ENCODE measurements at places on chromosomes 4 and X.

DNA sequence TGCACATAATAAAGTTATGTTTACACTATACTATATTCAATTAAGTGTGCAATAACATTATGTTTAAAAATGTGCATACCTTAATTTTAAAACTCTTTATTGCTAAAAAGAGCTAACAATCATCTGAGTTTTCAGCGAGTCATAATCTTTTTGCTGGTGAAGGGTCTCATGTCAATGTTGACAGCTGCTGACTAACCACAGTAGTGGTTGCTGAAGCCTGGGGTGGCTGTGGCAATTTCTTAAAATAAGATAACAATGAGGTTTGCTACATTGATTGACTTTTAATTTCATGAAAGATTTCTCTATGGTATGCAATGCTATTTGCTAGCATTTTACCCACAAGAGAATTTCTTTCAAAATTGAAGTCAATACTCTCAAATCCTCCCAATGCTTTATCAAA is 58.6 kb downstream of the C4orf46 start:
- no peak for DNase-seq

DNA sequence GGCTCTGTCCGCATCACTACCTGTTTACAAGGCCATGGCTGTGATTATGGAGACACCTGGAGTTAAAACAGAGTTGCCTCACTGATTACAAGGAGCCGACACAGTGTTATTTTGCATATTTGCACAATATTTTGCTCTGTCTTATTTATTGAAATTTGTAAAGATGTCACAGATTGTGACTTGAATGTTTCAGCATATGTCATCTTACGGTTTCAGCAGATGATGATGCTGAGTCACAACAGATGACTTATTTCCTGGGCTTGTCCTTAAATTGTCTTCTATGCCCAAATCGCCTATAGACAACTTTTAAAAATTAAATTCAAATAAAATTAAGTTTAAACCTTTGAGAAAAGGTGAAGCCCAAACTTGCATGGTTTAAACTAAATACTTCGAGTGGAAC is 87.1 kb upstream of the INPP4B start:
- DNase-seq = no peak

- DNase-seq = no peak
Measured at GRCh38 chrX:13983734-13984133, 46.0 kb downstream of the GEMIN8 start.

- peak; percentile 28 for DNase-seq
Measured at GRCh38 chr4:120517966-120518365, 404.6 kb downstream of the PRDM5 start.

DNA sequence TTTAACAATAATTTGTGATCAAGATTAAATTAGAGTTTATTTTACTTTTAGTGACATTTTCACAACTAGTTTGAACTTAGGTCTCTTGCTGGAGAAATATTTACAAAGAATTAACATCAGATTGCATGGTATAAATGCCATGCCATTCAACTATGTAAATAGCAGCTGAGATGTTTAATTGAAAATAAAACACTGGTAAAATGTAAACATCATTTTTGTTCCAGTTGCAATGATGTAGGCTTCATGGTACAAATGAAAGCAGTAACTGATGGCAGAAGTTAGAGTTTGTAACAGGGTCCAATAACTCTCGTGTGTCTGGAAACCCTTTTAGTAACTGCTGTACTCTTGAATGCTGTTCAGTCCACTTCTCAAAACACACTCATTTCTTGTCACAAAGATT is 43.7 kb upstream of the HAND2 start:
- DNase-seq = no peak

GRCh38 chrX:105226499-105226898 is 6.0 kb upstream of the TEX13A start:
- DNase-seq = no peak

GRCh38 chr4:164876700-164877324 is at the start of gene APELA:
Gene APELA, plus strand, starts transcription at chr4:164877178. Its CDS starts 154 bp downstream, at chr4:164877332.
- no peak for DNase-seq

DNA sequence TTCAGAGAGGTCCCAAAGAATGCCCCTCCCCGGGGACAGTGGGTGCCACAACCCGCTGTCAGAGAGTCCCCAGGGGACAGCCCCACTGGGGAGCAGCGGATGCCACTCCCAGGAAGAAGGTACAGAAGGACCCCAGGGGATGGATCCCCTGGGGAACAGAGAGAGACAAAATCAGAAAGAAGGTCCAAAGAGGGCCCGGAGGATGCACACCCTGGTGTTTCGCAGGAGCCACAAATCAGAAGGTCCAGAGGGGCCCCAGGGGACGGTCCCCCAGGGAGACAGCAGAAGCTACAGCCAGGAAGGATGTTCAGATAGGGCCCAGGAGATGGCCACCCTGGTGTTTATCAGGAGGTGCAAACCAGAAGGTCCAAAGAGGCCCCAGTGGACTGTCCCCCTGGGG is 1.4 kb downstream of the TEX13D start:
- no peak for DNase-seq

DNA sequence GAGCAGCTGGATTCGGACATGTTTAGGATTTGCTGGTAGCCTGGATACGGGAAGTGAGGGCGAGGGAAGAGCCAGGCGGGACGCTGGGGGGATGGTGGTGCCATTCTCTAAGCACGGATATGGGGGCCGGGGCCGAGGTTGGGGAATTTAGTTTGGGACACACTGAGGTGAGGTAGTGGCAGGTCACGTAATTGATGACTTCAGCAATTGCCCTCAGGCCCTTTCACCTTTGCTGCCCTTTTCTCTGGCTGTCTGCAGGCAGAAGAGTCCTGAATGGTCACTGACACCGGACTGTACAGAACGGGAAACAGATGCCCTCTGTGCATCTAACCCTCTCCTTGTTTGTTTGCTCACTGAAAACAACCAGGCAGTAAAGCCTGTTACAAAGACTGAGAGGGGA is 16.9 kb upstream of the HMGB3 start:
- no peak for DNase-seq

GRCh38 chr4:84221704-84222103 is 277.4 kb downstream of the NKX6-1 start:
- DNase-seq = no peak

DNA sequence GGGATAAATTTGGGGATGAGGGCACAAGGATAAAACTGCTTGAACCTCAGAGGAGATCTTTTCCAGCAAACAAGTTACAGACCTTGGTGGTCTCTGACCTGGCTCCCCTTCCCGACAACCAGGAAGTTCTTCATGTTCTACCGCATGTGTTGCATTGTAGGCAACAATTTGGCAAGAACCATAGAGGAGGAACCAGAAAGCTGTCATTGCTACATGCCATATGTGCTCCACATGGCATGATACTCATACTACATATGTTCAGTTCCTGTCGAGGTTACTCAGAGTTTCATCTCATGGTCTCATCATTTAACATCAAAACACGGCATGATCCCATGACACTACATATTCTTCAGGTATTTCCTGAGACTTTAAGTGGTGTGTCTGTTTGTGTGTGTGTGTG is 235.9 kb downstream of the OR13H1 start:
- DNase-seq = no peak

DNA sequence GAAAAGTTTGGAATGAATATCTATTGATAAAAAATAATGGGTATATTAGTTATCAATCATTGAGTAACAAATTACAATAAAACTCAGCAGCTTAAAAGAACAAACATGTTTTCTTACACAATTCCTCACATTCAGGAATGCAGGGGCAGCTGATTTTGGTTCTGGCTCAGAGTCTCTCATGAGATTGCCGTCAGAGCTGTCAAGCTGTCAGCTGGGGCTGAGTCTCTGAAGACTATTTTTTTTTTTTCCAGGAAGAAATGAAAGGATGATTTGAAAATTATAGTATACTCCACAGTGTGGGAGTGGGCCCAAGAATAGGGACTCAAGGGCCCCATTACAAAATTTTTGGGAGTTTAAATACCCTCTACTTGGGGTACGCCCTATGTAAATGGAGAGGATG is 219.1 kb downstream of the GC start:
- DNase-seq = no peak

- no peak for DNase-seq
Measured at GRCh38 chr4:16663732-16664131, 234.7 kb downstream of the LDB2 start.

- no peak for DNase-seq
Measured at GRCh38 chr4:111198446-111198845, 575.6 kb upstream of the PITX2 start.

DNA sequence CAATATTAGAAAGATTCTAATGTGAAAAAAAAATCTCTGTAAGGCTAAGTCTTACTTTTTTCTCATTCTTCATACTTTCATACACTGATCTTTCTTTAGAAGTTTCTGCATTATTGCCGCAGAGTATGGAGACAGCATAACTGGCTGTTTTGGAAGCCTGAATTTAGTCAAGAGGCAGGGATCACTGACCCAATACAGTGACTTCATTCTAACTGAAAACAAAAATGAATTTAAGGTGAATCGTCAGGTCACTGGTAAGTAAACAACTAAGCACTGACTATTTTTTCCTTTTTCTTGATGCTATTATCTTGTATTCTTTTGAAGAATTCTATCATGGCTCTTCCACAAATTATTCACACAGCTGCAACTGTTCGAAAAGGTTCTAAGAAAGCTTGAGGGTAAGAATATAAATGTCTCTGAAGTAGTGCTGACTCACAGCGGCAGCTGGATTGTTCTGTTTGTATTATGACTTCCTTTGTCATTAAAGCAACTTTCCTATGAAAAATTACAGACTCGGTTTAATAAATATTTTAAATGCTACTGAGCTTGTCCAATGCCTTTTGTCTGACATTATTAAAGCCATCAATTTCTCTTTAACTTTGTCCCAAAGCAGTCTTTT is 609.3 kb downstream of the FSTL5 start:
- no peak for DNase-seq

GRCh38 chrX:65926095-65927019 is 113.5 kb downstream of the VSIG4 start:
- no peak for DNase-seq

DNA sequence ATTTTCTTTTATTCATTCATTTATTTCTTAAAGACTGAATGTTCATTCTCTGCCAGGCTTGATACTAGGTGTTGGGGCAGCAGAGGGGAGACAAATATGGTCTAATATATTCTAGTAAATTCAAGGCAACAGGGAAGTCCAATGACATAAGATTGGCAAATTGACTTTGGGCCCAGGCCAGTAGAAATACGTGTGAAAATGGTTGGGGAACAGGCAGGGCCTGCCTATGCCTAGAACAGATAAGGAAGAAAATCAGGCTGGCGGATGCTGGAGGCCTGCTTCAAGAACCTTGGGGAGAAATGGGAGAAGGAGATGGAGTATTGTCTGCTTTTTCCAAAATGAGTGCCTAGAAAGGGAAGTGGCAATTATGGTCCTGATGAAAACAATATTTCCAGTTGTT is 108.6 kb downstream of the RTL5 start:
- DNase-seq = no peak

DNA sequence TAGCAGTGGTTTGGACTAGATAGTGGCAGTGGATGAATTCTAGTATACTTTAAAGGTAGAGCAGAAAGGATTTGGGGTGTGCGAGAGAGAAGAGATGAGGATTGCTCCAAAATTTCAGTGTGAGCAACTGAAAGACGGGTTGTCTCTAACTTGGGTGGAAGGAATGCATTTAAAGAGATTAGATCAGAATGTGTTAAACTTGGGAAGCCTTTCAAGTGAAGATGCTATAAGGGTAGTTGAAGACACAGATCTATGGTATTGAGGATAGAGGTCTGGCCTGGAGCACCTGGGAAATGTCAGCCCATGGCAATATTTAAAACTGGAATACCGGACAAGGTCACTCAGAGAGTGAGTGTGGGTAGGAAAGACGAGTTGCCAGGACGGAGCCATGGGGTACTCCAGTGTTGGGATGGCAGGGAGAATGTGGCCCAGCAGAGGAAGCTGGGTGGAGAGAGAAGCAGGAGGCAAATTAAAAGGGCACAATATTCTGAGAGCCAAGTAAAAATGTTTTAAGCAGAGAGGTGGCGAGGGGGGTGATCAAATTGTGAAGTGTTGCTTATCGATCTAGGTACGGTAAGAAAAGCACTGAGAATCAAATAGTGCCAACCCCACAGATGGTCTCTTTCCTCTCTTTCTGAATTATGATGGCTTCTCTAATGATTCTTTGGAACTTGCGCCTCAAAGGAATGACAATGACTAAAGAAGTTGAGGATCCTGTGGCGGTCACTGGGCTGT is 50.5 kb downstream of the ENOPH1 start:
- no peak for DNase-seq

- DNase-seq = no peak
Measured at GRCh38 chr4:158750379-158750778, 18.4 kb upstream of the FNIP2 start.

DNA sequence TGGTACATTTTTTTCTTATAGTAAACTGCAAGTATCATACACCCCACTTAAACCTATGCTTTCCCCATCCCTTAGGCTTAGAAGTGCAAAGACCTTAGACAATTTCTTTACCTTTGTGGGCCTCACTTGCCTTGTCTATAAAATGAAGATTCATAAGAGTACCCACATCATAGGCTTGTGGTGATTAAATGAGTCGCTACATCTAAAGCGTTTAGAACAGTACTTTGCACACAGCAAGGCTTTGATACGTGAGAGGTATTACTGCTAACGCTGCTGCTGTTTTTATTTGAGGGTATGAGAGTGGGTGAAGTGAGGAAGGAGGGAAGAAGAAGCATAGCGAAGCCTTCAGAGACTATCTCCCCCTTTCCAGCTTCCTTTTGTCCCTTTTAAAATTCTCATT is 87.8 kb upstream of the RPS6KA3 start:
- DNase-seq = no peak

- peak; percentile 13 for DNase-seq
Measured at GRCh38 chrX:117120700-117121099, 657.9 kb upstream of the CT83 start.

DNA sequence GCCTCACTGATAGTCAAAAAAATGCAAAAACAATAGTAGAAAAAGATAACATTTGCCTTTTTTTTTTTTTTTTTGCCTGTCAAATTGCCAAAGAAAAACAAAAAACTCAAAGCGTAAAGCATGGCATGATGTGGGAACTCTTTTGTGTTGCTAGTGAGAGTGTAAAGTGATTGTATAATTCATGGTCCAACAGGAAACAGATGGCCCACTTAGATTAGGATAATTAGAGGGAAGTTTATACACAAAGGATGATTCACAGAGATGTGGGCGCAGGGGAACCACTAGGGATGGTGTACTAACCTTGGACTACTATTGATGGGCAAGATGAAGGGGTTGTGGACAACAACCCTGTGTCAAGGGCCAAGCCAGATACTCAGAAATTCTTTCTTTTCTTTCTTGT is 16.4 kb downstream of the MCUB start:
- peak; percentile 12 for DNase-seq

DNA sequence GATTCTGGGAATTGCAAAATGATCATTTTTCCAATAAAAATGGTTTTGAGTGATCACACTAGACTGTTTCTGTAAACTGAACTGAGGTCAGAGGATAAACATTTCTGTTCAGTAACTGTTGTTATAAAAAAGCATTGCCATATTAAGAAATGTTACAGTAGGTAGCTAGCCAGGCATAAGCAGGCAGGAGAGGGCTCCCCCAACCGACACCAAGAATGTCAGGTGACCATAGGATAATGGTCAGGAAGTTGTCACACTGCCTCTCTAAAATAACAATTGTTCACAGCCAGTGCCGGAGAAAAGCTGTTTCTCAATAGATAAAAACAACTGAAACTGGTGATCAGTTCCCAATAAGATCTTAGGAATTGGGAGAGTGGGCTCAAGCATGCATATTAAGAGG is 306.2 kb upstream of the SLIT2 start:
- DNase-seq = no peak
